ENCODE measurements at places on chromosomes 1 and 21.

GRCh38 chr21:18138507-18138906 is 106.1 kb upstream of the CHODL start:
- DNase-seq = no peak

DNA sequence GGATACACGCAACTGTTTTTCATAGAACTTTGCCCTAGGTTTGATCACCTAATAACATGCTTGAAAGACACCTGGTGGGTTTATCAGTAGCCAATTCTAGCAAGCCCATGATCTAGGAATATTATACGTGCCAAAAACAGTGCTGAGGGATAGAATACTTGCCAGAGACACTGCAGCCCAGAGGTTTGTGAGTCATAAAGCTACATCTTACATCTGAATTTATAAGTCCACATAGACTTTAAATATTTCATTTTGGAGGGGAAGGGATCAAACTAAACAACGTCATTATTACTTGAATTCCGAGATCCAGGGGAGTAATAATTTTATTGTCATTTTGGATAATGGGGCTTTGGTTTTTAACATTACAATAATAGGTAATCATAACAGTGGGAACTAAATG is 31.7 kb downstream of the RGL1 start:
- no peak for DNase-seq

DNA sequence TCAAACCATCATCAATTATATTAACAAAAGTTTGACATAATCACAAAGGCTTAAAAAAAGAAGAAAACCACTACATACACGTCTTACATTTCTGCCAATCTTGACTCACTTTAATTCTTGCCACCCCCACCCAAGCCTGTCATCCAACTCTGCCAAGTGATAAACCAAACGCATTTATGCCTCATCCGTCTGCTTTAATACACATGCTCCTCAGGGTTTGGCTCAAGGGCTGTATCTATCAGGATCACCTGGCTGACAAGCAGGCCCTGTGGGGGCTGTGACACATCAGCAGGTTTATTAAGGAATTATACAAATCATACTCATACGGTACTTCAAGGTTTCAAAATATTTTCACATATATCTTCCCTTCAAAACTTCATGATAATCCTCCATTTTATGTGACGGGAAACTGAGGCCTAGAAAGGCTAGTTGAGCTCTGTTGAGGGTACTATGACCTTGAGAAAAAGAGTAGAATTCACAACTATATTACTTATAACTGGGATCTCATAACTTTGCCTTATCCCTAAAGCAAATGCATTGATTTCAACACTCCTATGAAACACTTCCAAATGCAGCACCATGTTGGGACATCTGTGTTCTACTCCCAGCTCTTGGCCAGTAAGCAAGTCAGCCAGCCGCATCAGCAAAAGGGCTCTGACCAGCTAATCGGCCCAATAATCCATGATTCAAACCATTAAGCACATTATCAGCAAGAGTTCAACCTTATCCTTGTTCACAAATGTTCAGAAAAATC is 8.7 kb downstream of the SORT1 start:
- DNase-seq = no peak

GRCh38 chr1:233252441-233252840 is 43.1 kb downstream of the PCNX2 start:
- DNase-seq = no peak

DNA sequence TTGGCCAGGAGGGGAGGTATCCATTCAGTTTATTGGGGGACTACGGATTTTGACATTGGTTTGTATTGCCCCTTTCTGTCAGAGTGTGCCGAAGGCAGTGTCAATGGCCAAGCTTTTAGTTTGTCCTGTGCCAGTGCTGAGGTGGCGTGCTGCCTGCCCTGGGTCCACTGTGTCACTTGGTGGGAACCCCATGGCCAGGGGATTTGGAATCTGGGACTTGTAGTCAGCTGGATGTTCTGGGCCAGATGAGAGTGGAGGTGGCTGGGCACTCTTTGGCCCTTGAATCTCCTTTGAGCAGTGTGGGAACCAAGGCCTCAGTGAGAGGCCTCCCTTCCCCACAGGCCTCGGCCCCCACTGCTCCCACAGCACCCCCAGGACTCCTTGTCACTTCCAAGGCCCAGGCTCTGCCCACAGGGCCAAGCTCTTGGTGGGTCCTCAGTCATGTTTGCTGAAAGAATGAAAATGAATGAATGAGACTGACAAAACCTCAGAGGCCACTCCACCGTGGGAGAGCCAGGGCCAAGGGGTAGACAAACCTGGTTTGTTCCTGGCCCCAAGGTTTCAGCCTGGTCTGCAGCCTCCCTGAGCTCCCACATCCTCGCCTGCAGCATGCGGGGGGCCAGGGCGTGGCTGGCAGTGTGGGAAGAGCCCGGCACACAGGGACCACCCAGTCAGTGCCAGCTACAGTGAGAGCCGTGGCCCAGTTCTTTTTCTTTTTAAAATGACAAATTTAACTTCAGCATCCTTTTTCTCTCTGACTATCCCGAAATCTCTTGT is 412.2 kb downstream of the MATN1 start:
- no peak for DNase-seq

DNA sequence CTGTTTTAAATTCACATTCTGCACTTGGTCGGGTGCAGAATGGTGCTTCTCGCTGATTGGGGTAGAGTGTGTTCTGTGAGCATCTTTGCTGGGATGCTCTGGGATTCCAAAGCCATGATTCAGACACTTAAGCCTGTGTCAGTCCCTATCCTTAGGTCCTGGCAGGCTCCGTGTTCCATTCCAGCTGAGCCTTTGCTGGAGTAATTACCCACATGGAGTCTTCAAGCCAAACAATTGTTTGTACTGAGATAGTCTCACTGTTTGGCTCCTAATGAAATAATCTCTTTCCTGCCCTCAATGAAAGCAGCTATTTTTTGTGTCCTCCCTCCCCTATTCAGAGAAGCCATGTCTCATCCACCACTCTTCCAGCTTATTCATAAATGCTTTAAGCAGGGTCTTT is 18.7 kb downstream of the SMAP2 start:
- no peak for DNase-seq

GRCh38 chr1:43935711-43936427 is 2.3 kb downstream of the ARTN start:
- no peak for DNase-seq

Measured in NCI-H524 (cell line).